Body of pancreas (tissue), 4 donors: ENCODE measurements at places on chromosomes 12 and 14. TPM values are rescaled to one million over a fixed set of nuclear protein-coding genes. Genes with fewer than 3 reads are reported as not detected.

GRCh38 chr14:102057480-102058114 lies 29.2 kb downstream of the HSP90AA1 start:
- no peak for DNase-seq

- no peak for DNase-seq
These were observed 1.3 kb downstream of the SSH1 start for GRCh38 chr12:108856170-108856427.

- no peak for DNase-seq
These were observed 63.2 kb upstream of the GALNT9 start for GRCh38 chr12:132392389-132393244.

KRT85 gene
- total RNA-seq = not detected

NTS gene
- not detected for total RNA-seq

KLRC3 gene
- not detected for total RNA-seq
